ENCODE measurements at places on chromosomes 4 and X. TPM values are rescaled to one million over a fixed set of nuclear protein-coding genes. Genes with fewer than 3 reads are reported as not detected.

The CTBP1 gene
- 104 TPM for total RNA-seq

The TLL1 gene
- 1.7 TPM for total RNA-seq

GRCh38 chrX:112889400-112889799, 48.8 kb upstream of the AMOT start:
- no peak for DNase-seq

- DNase-seq = no peak
These were observed 64.1 kb downstream of the PARM1 start for GRCh38 chr4:74996996-74997395.

The MAGEB10 gene
- not detected for total RNA-seq

GRCh38 chr4:166335256-166335938, 462.4 kb downstream of the TLL1 start:
- no peak for DNase-seq

- no peak for DNase-seq
These were observed 901.8 kb downstream of the GLUD2 start for GRCh38 chrX:121949041-121949760.

The ZNF182 gene
- total RNA-seq = 2.0 TPM

The TENM3 gene
- total RNA-seq = 10.7 TPM

GRCh38 chrX:119375561-119375960, 23.6 kb upstream of the SLC25A43 start:
- DNase-seq = no peak

All from right atrium auricular region (tissue), 2 donors.